Cardiac ventricle fibroblast (primary cell): ENCODE measurements at places on chromosomes 2 and 18. TPM values are rescaled to one million over a fixed set of nuclear protein-coding genes. Genes with fewer than 3 reads are reported as not detected.

The FER1L5 gene
- total RNA-seq = 0.10 and 0.37 TPM in 2 replicates

The ZNF512 gene
- total RNA-seq = 9.9 and 29.8 TPM in 2 replicates

The TSPYL6 gene
- total RNA-seq = not detected in 2 replicates

The TTN gene
- 0.05 and 0.06 TPM in 2 replicates for total RNA-seq

The SMAD7 gene
- total RNA-seq = 20.2 and 20.4 TPM in 2 replicates
